ENCODE measurements at places on chromosomes 16 and 17.
A peak's percentile ranks its signal among the peaks of the same experiment; 100 is the strongest.

DNA sequence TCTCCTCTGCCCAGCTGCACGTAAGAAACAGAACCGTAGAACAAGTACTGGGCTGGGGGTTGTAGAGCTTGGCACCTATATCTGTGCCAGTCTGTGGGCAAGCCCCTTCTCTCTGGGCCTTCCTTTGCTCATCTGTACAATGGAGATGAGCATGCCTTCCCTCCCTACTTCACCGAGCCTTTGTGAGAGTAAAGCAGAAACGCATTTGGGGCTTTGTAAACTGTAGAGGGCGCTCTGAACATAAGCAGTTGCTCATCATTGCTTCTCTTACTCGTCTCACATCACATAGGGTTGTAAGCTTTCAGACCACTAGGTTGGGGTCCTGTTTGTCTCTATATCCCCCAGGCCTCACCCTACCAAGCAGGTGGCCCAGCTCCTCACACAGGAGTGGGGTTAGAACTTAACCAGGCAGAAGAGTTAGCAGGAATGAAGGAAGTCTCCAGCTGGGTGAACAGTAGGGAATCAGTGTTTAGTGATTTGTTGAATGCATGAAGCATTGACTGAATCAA, 15.1 kb downstream of the SAMD14 start:
- peak; percentile 30 for DNase-seq

DNA sequence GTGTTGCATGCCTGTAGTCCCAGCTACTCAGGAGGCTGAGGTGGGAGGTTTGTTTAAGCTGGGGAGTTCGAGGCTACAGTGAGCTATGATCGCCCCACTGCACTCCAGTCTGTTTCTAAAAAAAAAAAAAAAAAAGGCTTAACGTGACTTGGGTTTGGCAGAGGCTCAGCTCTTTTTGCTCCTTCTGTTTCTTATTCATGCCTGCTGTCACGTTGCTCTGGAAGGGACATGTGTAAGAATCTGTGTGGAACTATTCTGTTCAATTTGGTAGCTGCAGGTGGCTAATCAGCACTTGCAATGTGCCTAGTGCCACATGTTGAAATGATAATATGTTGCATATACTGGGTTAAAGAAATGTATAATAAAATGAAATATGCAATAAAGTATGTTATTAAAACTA, 20.9 kb upstream of the SYT17 start:
- no peak for DNase-seq

DNA sequence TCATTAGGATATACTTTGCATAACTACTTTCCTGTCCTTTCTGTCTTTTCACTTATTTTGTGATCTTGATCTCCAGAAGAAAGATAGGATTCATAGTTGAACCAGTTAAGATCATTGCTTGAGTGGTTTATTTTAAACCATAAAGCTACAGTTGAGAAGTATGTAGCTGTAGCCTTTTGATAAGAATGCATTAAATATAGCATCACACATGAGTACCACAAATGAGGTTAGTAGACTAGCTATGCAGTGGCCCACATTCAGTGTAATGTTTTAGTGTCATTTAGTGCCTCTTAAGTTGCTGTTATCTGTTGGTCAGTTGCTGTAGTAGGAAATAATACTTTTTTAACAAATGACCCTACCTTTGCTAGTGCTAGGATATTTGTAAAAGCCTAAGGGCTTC, 1.3 kb downstream of the NLK start:
- no peak for DNase-seq

GRCh38 chr17:27578718-27579085, 52.3 kb upstream of the LGALS9 start:
- no peak for DNase-seq

- DNase-seq, result no peak
Observed at GRCh38 chr16:64712026-64712425, 409.8 kb downstream of the CDH11 start.

DNA sequence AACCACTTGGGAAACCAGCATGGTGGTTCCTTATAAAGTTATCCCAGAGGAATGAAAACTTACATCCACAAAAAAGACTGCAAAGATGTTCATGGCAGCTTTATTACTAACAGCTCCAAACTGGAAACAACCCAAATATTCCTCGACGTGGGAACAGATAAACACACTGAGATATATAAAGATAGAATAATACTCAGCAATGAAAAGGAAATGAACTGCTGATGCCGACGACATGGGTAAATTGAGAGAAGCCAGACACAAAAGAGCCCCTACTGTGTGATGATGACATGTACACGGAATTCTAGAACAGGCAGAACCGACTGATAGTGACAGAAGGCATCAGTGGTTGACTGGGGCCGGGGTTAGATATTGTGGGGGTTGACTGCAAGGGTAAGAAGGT, 9.7 kb downstream of the PRCD start:
- DNase-seq, result no peak

DNA sequence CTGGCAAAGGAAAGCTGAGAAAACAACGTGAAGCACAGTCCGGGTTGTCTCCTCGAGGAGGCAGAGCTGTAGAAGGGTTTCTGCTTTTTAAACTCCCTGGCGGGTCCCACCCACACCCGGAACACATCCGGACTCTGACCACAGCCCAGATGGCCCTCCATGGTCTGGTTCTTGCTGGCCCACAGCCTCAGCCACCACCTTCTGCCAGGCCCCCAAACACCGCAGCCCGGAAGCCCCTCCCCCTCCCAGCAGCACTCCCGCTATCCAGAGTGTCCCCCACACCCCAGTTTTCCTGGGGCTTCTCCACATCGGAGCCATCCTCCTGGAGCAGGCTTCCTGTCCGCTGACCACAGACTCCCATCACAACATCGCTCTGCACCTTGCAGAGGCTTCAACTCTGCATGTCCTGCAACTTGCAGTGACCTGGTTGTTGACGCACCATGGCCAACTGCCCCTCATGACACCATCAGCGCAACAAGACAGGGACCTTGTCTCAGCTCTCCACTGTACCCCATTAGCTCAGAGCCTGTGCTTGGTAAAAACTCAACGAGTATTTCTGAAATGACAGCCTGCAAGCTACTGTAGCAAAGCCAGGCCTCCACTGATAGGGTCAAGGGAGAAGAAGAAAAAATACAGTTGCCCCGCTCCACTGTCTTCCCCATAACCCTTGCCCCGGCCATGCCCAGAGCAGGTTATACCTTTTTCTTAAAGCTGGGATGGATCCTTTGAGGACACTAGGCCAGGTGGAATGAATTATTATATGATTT, 129.8 kb downstream of the C16orf78 start:
- no peak for DNase-seq

DNA sequence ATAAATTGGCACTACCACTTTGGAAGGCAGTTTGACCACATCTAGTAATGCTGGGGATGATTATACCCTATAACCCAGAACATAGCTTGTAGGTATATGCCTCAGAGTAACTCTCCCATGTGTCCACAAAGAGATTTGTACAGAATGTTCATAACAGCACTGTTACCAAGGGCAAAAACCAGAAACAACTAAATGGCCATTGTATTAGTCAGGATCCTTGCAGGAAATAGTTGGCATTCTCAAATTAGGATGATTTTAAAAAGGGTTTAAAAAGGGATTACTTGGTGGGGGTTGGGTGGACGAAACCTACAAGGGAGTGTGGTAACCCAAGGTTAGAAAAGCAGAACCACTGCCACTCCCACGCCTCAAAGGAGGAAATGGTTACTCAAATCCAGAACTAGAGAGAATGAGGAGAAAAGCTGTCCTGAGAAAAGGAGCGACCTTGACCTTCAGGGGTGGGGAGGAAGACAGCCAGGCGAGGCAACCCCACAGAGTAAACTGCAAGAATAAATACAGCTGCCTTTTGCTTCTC, 2.1 kb downstream of the CPPED1 start:
- DNase-seq, result no peak

DNA sequence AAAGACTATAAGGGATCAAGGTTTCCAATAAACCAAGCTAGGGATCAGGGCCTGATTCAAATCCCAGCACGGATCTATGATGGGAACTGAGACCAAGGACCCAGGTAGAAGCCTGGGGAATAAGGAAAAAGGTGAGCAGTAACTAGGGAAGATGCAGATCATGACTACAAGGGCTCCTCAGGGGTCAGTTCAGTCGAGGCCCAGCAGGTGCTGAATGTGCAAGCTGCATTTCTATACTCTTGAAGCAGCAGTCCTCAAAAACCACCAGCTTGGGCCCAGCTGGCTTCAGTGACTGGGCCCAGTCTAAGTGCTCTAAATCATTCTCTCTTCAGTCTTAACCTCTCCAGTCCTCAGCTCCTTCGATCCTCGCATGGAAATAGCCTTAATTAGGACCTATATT, 228.8 kb upstream of the AXIN2 start:
- DNase-seq, result no peak

DNA sequence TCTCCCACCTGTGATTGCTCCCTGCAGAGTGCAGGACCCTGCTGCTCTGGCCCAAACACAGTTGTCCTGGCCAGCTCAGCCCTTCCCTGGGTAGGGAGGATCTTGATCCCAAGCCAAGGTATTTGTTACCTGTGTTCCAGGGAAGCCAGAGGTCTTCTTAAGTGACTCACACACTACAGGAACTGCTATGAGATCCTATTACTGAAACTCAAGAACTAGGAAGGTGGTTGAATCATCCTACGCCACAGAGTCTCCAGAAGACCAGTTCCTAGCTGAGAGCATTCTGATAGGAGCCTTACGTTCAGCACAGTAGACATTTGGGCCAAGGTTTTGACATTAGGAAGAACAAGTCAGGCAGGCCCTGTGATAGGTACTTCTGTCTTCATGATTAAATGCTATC, 12.0 kb downstream of the CHST6 start:
- DNase-seq, result no peak

- DNase-seq, result no peak
Observed at GRCh38 chr16:67571981-67572431, 9.7 kb downstream of the CTCF start.

DNA sequence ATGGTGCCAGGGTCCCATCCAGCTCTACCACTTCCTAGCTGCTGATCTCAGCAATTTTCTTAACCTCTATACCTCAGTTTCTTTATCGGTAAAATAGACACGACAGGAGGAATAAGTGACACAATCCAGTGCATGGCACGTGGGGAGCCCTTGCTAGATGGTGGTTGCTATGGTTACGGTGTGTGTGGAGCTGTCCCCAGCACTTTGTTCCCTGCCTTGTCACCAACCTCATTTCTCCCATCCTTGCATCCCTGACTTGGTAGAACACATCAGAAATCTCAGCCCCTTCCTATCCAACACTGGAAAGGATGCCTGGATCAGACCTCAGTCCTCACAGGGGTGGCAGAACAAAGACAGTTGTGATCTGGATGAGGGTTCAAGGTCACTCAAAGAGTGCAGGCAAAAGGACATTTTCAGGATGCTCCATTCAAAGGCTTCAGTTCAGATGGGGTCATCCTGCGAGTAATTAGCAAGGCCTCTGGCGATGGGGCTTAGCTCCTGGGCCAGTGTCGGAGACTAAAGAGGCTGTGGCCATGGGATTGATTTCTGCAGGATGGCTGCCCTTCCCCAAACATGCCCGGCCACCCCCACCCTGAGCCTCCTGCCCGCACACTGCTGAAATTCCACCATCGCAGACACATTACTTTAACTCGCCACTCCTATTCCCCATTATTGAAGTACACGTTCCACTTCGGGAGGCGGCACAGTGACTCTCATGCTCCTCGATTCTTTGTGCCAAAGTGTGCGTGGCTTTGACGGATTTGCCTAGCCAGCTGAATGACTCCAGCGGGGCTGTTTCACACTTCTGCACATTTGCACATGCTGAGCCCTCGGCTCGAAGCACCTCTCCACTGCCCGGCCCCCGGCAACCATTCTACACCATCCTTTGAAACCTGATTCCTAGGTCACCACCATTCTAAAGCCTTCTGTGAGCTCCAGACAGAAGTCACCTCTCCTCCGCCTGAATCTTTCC, 40.3 kb downstream of the WNT3 start:
- no peak for DNase-seq

- no peak for DNase-seq
Observed at GRCh38 chr16:50751528-50751927, 9.6 kb downstream of the CYLD start.

Measured in NCI-H1105 treated with DMSO at 0.1 percent for 48 hours (cell line).